Vagina (tissue), 2 donors: ENCODE measurements at places on chromosomes 3 and 15.

DNA sequence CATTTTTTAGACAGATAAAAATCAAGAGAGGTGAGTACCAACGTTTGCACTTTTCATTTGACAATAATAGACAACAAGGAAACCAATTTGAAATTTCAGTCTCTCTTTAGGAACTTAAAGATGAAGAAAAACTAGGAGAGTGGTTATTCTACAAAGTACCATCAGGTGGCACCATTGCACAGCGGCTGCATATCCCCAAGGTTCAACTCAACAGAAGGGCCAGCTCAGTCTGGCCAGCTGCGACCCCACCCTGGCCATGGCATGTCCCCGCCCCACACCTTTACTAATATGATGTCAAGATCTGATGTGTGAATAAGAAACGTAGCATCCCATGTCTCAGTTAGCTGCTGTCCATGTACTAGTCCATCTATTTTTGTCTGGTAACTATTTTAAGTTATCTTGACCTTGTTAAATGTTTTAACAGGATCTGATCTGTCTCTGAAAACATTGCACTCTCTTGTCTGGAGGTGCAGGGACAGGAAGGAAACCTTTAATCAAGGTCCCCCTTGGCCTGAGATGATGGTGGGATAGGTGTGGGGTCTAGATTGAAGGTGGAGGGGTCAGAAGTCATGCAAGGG, 35.5 kb upstream of the CGNL1 start:
- no peak for DNase-seq

DNA sequence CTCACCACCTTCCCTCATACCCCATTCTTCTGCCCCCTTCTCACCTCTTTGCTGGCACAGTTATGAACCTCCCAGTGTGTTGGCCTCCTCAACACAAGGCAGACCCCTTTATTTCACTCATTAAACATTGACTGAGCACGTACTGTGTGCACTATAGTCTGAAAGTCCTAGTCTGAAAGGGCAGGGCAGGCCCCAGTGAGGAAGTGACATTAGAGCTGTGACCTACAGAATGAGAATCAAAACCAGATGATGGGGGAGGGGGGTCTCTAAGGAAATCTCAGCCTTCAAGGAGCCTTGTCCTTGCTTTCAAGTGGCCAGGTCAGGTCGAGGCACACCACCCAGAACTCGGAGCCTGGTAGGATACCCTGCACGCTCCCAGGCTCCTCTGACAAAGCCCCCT, 3.5 kb downstream of the SLC28A1 start:
- no peak for DNase-seq

GRCh38 chr15:84748274-84749110, at the start of gene ZNF592:
Gene ZNF592, plus strand, starts transcription at chr15:84748592. Its CDS starts 34,084 bp downstream, at chr15:84782676.
- no peak for DNase-seq

DNA sequence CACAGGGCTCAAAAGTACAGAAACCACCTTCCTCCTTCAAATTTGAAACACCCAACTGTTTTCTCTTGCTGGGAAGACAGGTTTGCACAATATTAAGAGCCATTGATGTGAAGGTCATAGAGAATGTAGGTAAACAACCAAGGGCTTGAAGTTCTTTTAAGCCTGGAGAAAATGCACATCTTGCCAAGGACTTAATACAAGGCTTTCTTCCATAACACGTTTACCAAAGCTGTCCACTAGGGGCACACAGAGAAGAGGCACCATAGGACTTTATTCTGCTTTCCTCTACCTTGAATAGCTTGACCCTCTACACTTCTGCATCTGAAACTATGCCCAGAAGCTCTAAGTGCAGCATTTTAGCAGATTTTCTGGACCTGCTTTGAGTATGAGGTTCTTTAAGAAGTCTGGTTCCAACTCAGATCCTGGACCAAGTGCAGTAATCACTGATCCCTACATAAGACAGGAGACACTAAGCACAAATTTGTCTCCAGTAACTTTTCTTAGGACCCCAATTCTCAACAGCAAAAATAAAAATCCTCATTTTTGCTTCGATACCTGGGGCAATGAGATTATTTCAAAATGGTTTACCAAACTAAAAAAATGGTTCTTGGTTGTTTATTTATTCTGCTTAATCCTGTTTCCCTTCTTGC, 138.0 kb downstream of the FBN1 start:
- no peak for DNase-seq

GRCh38 chr15:66938114-66938830, 127.1 kb upstream of the SMAD3 start:
- DNase-seq, result no peak

DNA sequence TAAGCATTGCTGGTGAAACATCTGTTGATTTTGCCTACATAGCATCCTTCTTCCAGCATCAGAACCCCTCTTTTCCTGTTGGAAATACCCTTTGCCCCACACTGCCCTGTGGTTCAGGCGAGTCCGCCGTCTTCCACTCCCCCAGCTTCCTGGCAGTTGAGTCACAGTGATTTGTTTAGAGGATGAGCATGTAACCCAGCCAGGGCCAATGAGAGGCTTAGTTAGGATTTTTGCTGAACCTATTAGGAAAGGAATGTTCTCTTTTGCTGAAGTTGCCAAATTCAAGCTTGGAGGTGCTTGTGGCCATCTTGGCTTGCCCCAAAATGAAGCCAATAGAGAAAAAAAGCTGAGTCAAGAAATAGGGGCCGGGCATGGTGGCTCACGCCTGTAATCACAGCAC, 19.0 kb upstream of the MEX3B start:
- no peak for DNase-seq

GRCh38 chr3:35772381-35773015, 133.2 kb downstream of the ARPP21 start:
- no peak for DNase-seq

DNA sequence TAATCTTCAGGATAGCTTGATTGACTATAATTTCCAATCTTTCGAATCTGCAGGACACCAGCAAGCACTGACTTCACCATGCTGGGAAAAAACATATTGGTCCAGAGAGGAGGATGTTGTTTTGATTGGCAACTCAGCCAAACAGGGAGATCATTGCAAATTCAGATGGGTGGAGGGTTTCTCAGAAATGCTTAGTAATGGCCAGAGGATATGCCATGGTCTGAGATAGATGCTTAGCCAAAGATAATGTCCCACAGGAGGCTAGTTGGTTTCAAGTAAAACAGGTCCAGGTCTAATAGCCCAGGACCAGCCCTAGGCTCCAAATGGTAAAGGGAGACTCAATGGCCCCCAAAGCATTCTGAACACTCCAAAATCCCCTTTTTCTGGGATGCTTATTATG, 46.7 kb upstream of the CCDC80 start:
- DNase-seq, result no peak

DNA sequence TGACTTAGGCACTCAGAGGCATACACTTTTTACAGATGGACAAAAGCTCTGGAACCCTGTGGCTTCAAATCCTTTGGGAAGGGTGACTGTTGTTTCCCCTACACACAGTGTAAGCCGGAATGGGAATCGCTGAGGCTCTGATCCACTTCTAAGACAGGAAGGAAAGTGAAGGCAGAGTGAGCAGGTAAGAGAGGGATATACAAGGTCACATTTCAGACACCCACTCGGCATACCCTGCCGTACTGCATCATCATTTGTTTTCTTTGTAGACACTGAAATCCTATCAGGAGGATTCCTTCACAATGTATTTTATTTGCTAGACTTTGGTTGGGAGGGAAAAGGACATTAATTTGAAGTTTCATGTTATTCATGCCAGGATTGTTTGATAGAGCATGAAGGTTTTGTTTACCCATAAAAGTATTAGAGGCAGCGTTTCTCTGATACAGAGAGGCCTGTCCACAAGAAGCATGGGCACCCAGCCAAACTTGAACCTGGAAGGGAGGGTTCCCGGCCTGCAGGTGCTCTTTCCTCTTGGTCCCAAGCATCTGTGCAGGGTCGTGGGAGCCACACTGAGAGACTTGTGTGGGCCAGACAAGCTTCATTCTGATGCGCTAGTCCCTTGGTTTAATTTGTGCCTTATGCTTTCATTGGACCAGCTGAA, 21.9 kb upstream of the POLR2M start:
- no peak for DNase-seq

DNA sequence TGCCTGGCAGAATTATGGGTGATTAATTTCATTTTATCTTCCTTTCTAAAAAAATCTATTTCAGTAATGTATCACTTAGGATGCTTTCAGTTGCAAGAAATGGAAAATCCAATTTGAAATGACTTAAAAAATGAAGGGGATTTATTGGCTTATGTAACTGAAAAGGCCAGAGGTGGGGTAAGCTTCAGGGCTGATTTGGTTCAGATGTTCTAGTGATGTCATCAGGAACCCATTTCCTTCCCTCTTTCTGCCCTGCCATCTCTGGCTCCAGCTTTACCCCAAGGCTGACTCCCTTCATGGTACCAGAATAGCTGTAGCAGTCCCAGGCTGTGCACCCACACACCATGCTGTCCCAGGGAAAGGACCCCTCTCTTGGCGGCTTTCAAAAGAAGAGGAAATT, 18.5 kb upstream of the REC114 start:
- no peak for DNase-seq

- DNase-seq, result no peak
Observed at GRCh38 chr15:73695773-73696640, 11.8 kb downstream of the CD276 start.

DNA sequence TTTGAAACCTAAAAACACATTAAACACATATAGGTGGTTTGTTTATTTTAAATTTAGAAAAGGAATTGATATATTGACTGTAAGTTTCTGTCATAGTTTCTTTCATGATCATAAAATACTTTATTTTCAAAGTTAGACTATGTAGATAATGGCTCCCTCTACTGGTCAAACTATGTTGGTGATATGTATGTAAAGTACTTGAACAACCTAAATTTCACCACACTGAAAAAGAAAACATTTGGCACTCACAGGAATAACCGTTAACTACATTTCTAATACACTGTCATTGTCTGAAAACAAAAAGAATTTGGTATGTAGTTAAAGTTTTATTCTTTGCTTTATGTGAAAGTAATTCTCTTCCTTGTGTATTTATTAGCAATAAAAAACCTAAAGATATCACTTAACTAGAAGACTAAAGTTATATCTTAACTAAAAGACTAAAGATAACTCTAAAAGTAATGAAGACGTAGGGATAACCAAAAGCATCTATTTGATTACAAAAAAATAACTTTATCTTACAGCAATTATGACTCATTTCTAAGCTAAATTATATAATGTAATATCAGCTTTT, 427.5 kb downstream of the VGLL3 start:
- no peak for DNase-seq

DNA sequence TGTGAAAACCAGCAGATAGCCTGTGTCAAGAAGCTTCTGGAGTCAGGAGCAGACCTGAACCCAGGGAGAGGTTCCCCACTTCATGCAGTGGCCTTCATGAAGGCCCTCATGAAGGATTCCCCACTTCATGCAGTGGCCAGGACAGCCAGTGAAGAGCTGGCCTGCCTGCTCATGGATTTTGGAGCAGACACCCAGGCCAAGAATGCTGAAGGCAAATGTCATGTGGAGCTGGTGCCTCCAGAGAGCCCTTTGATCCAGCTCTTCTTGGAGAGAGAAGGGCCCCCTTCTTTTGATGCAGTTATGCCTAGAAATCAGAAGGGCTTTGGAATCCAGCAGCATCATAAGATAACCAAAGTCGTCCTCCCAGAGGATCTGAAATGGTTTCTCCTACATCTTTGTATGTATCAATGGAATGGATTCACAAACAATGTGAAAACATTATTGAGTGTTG, 103.9 kb upstream of the CHD2 start:
- no peak for DNase-seq

- DNase-seq, result no peak
Observed at GRCh38 chr3:15679306-15679705, 77.8 kb downstream of the BTD start.

DNA sequence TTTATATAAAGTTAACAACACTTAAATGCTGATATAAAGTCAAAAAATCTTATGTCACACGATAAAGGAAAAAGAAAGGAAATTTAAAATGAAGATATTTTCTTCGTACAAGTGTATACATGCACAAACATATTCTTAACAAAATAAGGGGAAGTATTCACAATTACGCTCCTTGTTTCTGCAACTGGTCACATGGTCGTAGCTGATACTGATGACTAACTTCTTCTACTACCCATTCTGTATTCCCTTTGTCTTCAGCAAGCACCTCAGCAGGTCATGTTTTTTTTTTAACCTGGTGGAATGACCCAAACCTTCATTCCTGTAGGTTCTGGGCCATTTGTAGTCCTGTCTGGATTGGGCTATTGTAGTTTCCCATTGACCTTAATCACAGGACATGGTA, 30.0 kb upstream of the CMTM8 start:
- DNase-seq, result no peak

- no peak for DNase-seq
Observed at GRCh38 chr15:38076786-38077185, 142.3 kb downstream of the TMCO5A start.

DNA sequence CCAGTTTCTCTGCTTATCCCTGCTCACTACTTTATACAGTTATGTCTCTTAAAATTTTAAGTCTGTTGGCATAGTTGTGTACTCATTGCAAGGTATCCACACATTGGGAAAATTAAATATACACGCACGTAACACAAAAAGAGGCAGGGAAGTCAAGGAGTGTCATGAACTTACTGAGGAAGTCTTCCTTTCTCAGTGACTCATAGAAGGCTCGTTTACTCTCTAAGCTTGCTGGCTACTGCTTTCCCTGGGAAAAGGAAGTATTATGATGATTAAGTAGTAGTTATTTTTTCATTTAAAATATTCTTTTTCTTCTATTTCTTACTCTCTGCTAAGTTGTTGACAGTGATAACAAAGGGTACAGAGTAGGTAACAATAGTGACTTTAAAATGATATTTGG, 287.3 kb downstream of the UBE2E2 start:
- DNase-seq, result no peak
